ENCODE measurements at places on chromosomes 7 and 10.

DNA sequence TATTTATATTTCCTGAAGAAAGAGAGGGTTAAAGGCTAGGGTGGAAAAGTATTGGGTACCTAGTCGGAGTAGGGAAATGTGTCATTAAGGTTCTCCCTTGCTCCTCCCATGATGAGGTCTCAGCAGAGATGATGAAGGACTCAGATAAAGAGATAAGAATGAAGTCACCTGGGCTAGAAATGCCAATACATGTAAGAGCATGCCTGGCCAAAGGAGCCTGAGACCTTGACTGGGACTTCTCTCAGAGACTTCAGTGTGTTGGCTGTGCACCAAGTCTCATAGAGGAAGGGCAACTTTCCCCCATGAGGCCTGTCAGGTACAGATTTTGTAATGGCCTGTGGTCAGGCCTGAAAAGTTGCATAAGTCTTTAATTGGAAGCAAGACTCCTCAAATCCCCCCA is 361.0 kb upstream of the CDC14C start:
- no peak for DNase-seq

- no peak for DNase-seq
These were observed 422.7 kb downstream of the SORCS3 start for GRCh38 chr10:105063796-105064195.

DNA sequence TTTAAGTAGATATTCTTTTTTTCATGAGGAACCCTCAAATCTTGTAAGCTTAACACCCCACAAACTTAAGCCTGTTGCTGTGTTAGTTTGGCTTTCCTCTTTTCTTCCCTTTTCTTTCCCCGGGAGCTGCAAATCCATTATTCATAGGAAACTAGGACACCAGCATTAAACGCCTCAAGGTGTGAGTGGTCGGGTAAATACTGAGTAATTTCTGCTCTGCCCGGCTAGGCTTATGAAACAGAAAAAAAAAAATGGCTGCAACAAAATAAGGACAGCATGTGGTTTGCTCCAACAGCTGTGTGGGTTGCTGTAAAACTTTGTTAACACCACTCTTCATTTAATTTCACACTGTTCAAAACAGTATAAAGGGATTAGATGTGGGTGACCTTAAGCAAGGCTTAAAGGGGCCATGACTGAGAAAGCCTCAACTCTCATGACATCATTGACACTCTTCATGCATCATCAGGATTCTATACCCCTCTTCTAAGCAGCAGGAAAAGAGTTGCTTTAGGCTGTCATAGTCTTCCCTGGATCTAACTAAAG is 104.1 kb downstream of the AOAH start:
- DNase-seq = no peak

DNA sequence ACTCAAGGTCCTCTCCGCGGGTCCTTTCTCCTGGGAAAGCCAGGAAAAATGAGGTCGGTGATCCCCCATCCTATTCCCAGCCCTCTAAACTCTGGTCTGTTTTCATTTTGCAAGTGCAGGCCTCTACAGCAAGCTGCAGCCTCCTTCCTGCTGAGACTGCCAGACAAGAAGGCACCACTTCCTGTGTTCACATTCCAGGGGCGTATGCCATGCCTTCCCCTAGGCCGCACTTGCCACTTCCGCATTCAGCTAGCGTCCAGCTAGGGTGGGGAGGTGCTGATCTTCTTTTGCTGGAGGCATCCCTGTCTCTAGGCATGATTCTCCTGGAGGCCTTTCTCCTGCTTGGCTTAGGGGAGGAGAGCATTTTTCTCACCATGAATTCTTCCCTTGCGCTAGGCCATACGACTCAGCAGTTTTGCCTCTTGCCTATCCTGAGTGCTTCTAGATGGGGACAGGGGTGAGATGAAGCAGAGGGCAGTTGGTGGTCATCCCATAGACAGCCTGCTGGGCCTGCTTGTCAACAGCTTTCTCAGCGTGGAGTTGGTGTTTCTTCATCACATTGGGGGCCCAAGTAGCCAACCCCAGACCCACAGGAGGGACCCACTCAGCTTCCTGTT is 328.9 kb downstream of the RPS24 start:
- DNase-seq = no peak

- DNase-seq = no peak
These were observed 374.6 kb downstream of the DNAJB6 start for GRCh38 chr7:157711353-157711888.

DNA sequence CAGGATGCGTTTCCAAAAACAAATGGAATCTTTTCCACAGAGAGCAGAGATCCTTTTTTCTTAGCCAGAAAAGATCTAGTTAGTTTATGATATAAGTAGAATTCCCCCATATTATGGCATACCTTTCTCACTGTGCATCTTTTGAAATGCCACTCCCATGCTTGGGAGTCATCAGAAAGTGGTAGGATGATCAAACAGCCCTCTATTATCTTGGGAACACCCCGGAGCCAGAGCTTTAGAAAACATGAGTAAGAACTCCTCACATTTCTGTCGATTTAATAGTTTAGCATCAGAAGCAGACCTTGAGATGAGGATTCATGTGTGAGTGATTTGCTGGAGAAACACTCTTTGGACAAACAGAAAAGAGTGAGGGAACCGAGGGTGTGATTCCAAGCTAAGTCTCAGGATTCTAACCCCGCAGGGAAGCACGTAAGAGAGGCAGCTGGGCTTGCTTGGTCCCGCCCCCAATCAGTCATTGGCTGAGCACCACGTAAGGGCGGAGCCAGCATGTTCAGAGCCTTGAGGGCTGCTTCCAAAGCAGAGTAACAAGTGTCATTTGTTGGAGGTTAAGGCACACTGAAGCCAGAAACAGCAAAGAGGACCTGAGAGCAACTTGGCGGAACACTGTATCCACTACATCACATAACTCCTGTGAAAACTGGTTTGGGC is 43.7 kb upstream of the NXPH1 start:
- DNase-seq = no peak

GRCh38 chr7:155441856-155442255 is 16.1 kb upstream of the EN2 start:
- DNase-seq = no peak

GRCh38 chr7:81882086-81882485 is 112.2 kb upstream of the HGF start:
- DNase-seq = no peak

DNA sequence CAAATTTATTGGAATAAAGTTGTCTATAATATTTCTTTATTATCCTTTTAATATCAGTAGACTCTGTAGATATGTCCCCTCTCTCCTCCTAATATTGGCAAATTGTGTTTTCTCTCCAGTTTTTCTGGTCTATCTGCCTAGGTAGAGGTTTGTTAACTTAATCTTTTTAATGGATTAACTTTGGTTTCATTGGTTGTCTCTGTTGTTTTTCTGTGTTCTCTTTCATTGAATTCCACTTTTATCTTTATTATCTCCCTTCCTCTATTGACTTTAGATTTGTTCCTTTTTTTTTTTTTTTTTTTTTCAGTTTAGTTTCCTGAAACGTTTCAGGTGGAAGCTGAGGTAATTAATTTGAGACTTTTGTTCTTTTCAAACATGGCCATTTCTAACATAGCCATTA is 10.6 kb downstream of the PLEKHS1 start:
- no peak for DNase-seq

DNA sequence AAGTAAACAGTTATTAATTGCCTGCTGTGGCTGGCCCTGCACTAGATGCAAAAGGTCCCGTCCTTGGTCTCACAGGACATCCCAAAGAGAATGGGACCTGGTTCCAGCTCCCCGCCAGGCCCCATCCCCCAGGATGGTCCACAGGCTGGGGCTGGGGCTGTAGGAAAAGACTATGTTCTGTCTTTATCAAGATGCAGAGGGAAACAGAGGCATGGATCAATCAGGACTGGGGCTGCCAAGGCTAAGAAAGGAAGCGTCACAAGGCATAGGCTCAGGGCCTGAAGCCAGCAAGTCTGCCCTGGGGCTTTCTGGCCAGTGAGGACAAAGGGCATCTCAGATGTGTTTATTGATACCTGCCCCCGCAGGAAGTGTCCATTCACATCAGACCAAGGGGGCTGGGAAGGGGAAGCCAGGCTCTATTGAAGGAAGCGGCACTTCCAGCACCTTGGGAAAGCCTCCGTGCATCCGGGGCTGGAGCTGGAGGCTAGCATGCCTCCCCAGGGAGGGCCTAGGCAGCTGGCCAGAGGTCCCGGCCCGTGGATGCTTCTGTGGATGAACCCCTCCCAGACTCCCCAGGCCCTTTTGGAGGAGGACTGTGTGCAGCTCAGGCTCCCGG is 5.8 kb downstream of the VSIR start:
- no peak for DNase-seq

DNA sequence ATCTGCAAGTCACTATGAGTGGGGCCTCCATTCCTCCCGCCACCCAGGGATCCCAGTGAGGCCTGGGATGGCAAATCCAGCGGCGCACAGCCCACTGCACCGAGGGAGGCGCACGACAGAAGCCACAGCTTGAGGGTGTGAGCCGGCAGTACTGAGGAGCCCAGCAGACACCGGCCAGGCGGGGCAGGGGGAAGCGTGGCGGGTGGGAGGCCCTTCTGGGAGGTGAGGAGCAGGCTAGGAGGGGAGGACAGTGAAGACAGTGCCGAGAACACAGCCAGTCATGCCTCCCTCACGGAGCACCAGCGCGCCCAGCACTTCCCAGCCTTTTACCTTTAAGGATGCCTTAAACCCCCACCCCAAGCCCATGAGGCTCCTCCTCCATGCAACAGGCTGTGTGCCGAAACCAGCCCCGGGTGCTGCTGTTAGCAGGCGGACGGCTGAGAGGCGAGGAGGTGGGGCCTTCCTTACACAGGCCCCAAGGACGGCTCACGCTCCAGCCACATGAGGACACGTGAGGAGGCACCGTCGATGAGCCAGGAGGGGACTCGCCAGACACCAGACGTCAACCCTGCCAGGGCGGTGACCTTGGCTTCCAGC is 258.5 kb downstream of the PTPRN2 start:
- no peak for DNase-seq

DNA sequence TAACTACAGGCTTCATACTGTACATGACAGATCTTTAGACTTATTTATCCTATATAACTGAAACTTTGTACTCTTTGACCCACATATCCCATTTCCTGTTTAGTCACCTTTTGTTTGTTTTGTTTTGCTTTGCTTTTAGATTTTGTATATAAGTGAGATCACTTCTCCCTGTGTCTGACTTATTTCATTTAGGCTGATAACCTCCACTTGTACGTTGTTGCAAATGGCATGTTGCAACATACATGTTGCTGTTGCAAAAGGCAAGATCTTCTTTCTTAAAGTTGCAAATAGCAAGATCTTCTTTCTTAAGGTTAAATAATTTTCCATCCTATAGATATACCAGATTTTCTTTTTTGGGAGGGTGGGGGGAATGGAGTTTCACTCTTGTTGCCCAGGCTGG is 341.5 kb downstream of the OTUD1 start:
- no peak for DNase-seq

DNA sequence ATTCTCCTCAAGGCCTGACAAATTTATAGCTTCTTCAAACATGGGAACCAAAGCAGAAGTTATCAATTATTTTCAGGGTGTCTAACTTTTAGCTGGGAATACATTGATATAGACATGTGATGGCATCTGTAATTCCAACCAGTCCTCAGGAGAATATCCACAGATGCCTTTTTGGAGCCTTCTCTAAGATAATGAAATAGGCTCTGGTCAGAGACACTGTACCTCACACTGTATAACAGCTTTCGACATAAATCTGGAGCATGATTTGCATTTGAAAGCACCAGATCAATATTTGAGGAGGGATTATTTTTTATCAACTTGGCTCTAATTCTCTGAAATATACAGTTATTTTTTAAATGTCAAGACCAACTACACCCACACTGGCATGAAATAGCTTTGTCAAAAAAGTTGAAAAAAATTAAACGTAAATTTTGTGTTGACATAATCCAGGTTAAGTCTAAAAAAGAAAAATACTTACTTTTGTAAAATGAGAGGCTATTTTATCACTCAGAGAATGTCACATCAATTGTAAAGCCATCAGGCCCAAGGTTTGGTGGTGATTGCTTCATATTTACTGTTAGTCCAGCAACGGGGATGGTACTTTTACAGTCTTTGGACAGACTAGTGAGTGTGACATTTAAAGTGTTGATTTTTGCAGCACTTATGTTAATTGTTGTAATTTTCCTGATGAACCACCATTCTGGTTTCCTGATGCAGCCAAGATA is 177.0 kb upstream of the SP8 start:
- DNase-seq = no peak

DNA sequence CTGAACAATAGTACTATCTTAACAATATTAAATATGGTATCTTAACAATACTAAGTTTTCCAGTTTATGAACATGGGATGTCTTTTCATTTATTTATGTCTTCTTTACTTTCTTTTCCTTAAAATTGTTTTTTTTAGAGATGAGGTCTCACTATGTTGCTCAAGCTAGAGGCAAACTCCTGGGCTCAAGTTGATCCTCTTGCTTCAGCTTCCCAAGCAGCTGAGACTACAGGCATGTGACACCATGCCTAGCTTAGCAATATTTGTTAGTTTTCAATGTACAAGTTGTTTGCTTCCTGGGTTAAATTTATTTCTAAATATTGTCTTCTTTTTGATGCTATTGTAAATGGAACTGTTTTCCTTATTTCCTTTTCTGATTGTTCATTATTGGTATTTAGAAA is 16.9 kb downstream of the CDH23 start:
- DNase-seq = no peak

- DNase-seq = no peak
These were observed 40.2 kb downstream of the CALML5 start for GRCh38 chr10:5458949-5459747.

GRCh38 chr10:62046522-62047227 is 145.2 kb downstream of the ARID5B start:
- DNase-seq = no peak

- no peak for DNase-seq
These were observed 172.3 kb downstream of the AUTS2 start for GRCh38 chr7:69770613-69771012.

DNA sequence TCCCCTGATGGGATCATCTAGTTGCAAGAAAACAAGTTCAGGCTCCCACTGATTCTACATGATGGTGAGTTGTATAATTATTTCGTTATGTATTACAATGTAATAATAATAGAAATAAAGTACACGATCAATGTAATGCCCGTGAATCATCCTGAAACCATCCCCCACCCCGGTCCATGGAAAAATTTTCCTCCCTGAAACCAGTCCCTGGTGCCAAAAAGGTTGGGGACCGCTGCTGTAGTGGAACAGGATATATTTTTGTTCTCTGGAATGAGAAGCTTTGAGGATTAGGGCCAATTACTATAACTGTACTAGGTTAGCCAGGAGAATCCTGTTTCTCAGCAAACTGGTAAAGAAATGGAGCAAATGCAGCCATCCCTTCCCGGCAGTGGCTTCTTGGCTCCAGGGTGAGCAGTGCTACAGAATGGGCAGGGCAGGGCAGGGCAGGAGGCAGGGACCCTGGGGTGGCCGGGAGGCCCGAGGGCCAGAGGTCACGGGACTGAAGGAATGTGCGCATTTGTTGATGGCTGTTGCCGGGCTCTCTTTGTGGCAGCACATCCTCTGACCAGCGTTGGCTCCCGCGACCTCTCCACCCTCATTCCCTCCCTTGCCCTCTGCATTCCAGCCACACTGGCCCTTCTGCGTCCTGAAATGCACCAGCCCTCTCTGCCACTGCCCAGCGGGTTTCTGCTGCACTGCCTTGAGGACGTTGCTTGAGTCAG is 162.3 kb upstream of the NPS start:
- no peak for DNase-seq

DNA sequence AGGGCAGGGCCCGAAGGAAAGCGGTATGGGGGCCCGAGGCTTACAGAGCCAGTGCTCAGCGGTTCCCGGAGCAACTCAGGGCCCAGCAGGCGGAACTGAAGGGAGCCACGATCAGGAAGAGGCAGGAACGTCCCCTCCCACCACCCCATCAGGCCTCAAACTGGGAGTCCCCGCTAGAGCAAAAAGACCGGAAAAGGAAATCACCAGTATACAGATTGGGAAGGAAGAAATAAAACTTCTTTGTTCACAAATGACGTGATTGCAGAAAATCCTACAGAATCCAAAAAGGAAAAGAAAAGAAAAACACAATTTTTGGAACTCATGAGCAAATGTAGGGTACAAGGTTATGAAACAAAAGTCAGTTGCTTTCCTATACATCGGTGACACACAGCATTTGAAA is 21.6 kb upstream of the ZFAND2A start:
- no peak for DNase-seq

Measured in NCI-H1930 (cell line).